Gastroesophageal sphincter (tissue), 4 donors: ENCODE measurements at places on chromosomes 1 and 21.

DNA sequence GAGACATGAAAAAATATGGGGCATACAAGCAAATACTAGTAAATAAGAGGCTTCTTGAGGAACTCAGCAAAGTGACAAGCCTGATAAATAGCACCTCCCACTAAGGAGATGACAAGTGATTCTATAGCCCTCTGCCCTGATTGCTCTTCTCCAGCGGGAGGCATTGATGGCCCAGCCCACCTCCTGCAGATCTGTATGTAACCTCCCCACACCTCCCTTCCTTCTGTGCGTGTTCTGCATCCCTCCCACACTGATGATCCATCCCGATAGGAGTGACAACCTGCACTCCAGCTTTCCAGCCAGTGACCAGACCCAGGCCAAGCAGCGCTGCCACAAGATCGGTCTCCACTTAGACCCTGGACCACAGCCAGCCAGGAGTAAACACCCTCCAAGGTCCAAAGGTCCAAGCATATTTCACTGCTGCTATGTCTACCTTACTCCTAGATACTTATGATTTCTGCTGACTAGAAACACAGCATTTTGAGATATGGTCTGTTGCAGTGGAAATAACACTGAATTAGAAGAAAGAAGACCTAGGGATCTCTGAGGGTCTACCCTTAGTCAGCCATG is 176.1 kb downstream of the BRINP2 start:
- H3K27ac ChIP-seq, result no peak overlapping the region
- no peak overlapping the region for H3K4me3 ChIP-seq
- ATAC-seq, result no peak
- H3K4me1 ChIP-seq, result no peaks in the 10 kb centered on the region

DNA sequence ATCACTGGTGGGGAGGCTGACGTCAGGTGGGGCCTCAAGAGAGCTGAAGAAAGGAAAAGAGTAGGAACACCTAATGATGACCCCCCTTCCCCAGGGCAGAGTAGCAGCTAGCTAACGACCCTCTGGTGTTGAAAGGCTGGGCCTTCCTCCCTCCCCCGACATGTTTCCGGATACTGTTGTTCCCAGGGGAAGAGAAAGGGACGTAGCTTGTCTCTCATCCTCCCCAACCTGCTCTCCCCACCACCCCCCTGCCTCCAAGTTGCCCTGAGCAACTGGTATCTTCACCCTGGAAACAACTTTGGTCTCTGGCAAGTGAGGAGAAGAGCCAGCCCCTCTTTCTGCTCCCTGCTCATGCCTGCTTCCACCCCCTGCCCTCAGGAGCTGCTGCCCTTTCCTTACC is 2.4 kb downstream of the SEMA6C start:
- ATAC-seq, result no peak
- H3K36me3 ChIP-seq, result peaks cover 23% of the 10 kb centered on the region
- no peaks in the 10 kb centered on the region for H3K27me3 ChIP-seq
- peak overlapping the region; percentile 82 for H3K27ac ChIP-seq
- H3K4me1 ChIP-seq, result no peaks in the 10 kb centered on the region

DNA sequence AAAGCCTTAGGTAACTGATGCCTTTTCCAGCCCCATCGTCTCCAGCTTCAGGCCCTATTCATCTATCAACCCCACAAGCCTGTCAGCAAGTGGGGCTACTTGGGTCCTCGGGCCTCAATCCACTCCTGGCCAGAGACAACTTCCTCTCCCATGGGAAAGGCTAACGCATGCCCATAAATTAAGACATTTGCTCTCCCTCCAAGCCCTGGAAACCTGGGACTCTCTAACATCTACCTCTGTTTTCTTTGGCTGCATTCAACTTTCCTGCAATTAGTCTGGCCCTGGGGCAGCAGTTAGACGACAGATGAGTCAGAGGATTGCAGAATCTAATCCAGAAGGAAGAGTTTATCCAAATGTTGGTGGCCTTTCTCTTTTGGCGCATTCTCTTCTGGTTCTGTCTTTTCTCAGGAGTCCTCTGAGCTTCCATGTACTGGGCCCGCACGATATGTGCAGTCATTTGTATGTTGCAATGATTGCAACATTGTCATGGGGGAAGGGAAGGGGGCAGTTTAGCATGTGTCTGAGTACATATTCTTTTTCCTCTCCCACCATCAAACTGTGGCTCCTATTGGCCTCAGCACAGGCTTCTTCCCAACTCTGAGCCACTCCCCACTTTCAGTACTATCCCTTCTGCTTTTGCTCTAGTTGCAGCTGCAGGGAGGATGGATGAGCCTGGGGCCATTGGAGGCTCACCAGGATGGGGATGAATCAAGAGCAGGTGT is 54.4 kb downstream of the NAV1 start:
- H3K4me1 ChIP-seq, result peaks cover 19% of the 10 kb centered on the region
- ATAC-seq, result peak; percentile 92
- peaks cover 10% of the 10 kb centered on the region for H3K36me3 ChIP-seq
- no peak overlapping the region for H3K4me3 ChIP-seq
- peak overlapping the region; percentile 57 for H3K27ac ChIP-seq

- H3K27me3 ChIP-seq, result peaks cover 14% of the 10 kb centered on the region
- H3K4me1 ChIP-seq, result no peaks in the 10 kb centered on the region
- ATAC-seq, result no peak
- H3K27ac ChIP-seq, result no peak overlapping the region
- no peaks in the 10 kb centered on the region for H3K36me3 ChIP-seq
Measured at GRCh38 chr1:111406321-111406768, 21.2 kb downstream of the OVGP1 start.

GRCh38 chr1:228092342-228093049 is 10.0 kb downstream of the ARF1 start:
- H3K4me1 ChIP-seq, result peaks cover 86% of the 10 kb centered on the region
- ATAC-seq, result no peak
- no peak overlapping the region for H3K4me3 ChIP-seq
- H3K27ac ChIP-seq, result no peak overlapping the region
- H3K27me3 ChIP-seq, result no peaks in the 10 kb centered on the region
- no peaks in the 10 kb centered on the region for H3K36me3 ChIP-seq

DNA sequence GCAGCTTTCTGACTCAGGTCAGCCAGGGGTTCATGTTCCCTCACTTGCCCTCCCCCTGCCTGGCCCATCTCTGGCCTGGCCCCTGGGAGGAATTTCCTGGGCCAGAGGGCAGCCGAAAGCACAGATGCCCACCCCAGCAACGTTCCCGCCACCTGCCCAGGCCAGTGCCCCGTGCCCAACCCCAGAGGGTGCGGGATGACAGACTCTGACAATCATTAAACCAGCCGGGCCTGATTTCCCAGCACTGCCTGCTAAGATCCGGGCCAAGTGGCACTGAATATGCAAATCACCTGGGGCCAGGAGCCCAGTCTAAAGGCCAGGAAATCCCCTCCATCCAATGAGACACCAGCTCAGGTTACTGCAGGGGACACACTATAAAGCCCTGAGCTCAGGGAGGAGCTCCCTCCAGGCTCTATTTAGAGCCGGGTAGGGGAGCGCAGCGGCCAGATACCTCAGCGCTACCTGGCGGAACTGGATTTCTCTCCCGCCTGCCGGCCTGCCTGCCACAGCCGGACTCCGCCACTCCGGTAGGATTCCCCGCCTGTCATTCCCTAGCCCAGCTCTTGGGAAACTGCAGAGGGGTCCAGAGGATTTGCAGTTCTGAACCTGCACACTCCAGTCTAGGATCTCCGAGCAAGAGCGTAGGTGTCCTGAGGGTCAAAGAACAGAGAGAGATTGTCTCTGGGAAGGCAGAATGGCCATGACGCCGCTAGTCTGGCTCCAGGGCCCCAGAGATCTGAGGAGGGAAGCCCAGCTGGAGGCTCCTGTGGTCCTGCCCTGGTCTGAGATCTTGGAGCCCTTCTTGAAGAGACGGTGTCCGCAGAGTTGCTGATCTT is at the start of gene ELF3:
Gene ELF3 (plus strand): TSS at position 408 of the 836 bp plus-strand sequence. CDS start 550 bp downstream, outside the sequence.
- no peak within 1 kb of the TSS for H3K27ac ChIP-seq
- H3K36me3 ChIP-seq, result peaks cover 34% of the 10 kb centered on the region
- H3K4me1 ChIP-seq, result no peaks in the 10 kb centered on the region
- ATAC-seq, result no peak
- no peaks in the 10 kb centered on the region for H3K27me3 ChIP-seq

DNA sequence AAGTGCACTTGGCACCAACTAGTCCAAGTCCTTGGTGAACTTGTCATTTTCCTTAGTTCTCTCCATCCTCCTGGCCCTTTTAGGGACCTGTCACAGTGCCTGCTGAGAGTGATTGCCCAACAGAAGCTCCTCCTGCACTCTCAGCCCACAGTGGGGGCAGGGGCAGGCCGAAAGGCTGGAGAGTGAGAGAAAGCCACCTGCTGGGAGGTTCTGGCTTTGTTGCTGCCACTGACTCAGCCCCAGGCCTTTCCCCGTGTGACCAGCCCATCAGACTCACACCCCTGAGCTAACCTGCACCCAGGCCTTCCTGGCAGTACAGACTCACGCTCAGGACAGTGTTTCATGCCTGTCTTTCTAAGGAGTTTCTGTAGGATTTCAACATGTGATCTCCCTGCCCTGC is 17.1 kb upstream of the PROK1 start:
- H3K27me3 ChIP-seq, result peaks cover 43% of the 10 kb centered on the region
- peak; percentile 58 for ATAC-seq
- H3K36me3 ChIP-seq, result no peaks in the 10 kb centered on the region

DNA sequence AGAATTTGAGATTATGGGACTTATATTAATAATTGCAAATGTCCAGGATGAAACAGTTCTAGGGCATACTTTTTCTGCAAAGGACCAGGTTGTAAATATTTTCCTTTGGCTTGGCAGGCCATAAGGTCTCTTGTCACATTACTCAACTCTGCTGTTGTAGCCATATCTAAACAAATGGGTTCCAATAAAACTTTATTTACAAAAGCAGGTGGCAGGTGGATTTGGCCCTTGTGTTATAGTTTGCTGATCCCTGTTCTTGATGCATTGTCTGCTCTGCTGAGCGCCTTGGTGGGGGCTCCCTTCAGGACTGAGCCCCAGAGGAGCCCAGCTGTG is 258.5 kb downstream of the FOXD2 start:
- peaks cover 24% of the 10 kb centered on the region for H3K27me3 ChIP-seq
- H3K36me3 ChIP-seq, result no peaks in the 10 kb centered on the region
- H3K4me3 ChIP-seq, result no peak overlapping the region
- ATAC-seq, result no peak
- H3K27ac ChIP-seq, result no peak overlapping the region
- H3K4me1 ChIP-seq, result no peaks in the 10 kb centered on the region

GRCh38 chr1:230072866-230073265 is 5.8 kb downstream of the GALNT2 start:
- peaks cover 32% of the 10 kb centered on the region for H3K4me1 ChIP-seq
- ATAC-seq, result no peak
- no peak overlapping the region for H3K4me3 ChIP-seq
- H3K27me3 ChIP-seq, result no peaks in the 10 kb centered on the region
- H3K36me3 ChIP-seq, result no peaks in the 10 kb centered on the region

DNA sequence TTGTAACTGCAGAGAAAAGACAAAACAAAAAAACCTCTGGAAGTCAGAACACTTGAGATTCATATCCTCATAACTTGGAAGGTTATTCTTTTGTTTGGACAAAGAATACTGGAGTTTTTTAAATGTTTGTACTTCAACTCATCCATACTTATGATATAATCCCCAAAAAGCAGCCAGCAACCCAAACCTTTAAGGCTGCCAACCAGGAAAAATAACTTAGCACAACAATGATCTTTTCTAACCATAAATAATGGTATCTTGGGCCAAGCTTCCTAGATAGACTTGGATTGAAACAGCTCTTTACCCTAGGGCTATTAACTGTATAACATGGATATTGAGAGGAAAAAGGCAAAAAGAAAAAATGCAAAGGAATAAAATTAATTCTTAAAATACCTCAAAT is 335.1 kb downstream of the LTN1 start:
- no peak overlapping the region for H3K4me3 ChIP-seq
- no peak overlapping the region for H3K27ac ChIP-seq
- H3K4me1 ChIP-seq, result no peaks in the 10 kb centered on the region
- H3K27me3 ChIP-seq, result no peaks in the 10 kb centered on the region

- no peaks in the 10 kb centered on the region for H3K36me3 ChIP-seq
- no peak overlapping the region for H3K4me3 ChIP-seq
- H3K4me1 ChIP-seq, result no peaks in the 10 kb centered on the region
Measured at GRCh38 chr21:34974162-34974981, 74.7 kb downstream of the RUNX1 start.

DNA sequence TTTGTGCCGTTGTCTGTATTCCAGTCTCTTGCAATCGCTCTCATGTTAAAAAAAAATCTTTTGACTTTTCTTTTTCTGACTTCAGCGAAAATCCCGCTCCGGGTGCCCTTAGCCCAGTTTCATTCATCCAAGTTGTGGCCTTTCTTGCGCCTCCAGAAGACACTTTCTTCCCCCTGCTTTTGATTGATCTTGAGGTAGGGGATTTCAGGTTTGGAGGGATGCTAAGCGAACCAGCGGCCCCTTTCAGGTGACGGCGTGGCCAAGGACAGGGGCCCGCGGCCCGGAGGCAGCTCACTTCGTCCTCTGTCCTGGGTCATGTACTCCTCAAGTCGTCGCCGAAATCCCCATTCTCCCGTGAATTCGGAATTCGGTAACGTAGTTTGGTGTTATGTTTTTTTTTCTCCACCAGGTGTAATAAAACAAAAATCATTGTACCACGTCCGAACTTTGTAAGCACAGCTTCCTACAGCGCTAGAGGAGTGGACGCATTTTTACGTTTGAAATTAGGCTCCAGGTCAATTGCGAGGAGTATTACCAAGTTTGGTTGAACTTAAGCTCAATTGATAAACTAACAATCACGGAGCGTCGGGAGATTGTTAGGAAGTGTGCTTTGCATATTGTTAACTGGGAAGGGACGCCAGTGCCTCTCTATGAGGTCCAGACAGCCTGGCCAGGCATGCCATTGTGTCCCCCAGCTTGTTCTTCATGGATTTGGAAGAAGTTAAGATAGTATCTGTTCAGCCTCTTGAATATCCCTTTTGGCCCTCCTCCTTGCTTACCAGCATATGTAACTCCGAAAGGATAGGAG is 1.1 kb downstream of the MRPS6 start:
- no peaks in the 10 kb centered on the region for H3K36me3 ChIP-seq
- H3K4me1 ChIP-seq, result peaks cover 8% of the 10 kb centered on the region
- no peaks in the 10 kb centered on the region for H3K27me3 ChIP-seq
- no peak overlapping the region for H3K27ac ChIP-seq
- ATAC-seq, result no peak
- H3K4me3 ChIP-seq, result peak overlapping the region; percentile 84

DNA sequence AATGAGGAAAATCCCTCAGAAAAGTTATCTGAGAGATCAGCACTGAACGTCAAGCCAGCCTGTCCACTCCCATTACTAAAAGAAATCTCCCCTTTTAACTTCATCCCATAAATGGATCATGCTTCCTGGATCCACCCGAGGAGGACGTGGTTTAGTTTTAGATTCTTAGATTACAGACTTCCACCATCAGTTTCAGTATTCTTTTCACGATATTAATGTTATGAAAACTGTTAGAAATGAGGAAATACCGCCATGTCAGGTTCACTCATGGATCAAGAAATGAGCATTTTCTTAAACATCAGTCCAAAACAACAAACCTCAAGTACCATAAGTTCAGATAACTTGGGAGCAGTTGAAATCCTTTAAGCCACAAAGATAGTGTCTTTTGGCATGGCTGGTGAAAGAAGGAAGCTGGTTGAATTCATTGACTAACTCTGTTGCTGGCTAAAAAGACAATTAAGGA is 49.8 kb downstream of the NFIA start:
- no peaks in the 10 kb centered on the region for H3K27me3 ChIP-seq
- H3K4me1 ChIP-seq, result peaks cover 12% of the 10 kb centered on the region
- peak overlapping the region; percentile 7 for H3K4me3 ChIP-seq
- ATAC-seq, result no peak

GRCh38 chr1:30616759-30617158 is 106.6 kb downstream of the MATN1 start:
- no peak for ATAC-seq
- no peak overlapping the region for H3K27ac ChIP-seq
- H3K36me3 ChIP-seq, result no peaks in the 10 kb centered on the region
- H3K4me3 ChIP-seq, result no peak overlapping the region
- H3K27me3 ChIP-seq, result peaks cover 34% of the 10 kb centered on the region

GRCh38 chr1:184061396-184062003 is 10.0 kb downstream of the TSEN15 start:
- H3K36me3 ChIP-seq, result no peaks in the 10 kb centered on the region
- H3K27me3 ChIP-seq, result no peaks in the 10 kb centered on the region
- H3K27ac ChIP-seq, result peak overlapping the region; percentile 58
- H3K4me3 ChIP-seq, result no peak overlapping the region
- H3K4me1 ChIP-seq, result peaks cover 8% of the 10 kb centered on the region
